ENCODE measurements at places on chromosomes 11 and 22. TPM values are rescaled to one million over a fixed set of nuclear protein-coding genes. Genes with fewer than 3 reads are reported as not detected.

Gene BRSK2
- total RNA-seq: not detected

Gene ADORA2A
- total RNA-seq: 2.7 TPM

Gene C22orf23
- total RNA-seq: 3.4 TPM

Gene LARGE2
- total RNA-seq: 1.0 TPM

Gene MPZL2
- total RNA-seq: 0.17 TPM

Gene OR51F2
- total RNA-seq: not detected

Gene DAGLA
- total RNA-seq: 0.91 TPM

Gene OOSP4A
- total RNA-seq: not detected

Gene NXPE2
- total RNA-seq: not detected

Gene VSIG10L2
- not detected for total RNA-seq

Gene CDC42EP2
- total RNA-seq: 2.9 TPM

Gene SCGB1A1
- total RNA-seq: not detected

Gene WNT11
- total RNA-seq: 1.4 TPM

Gene ABCG4
- total RNA-seq: not detected

Gene OSM
- total RNA-seq: 0.06 TPM

Gene SMIM38
- not detected for total RNA-seq

Gene IGF2
- 0.45 TPM for total RNA-seq

Gene TSSC4
- total RNA-seq: 50.1 TPM

Gene CYB5R3
- total RNA-seq: 34.8 TPM

Gene MOB2
- total RNA-seq: 21.0 TPM

Gene OR51E2
- total RNA-seq: not detected

Gene TMPRSS13
- 0.48 TPM for total RNA-seq

Gene KRTAP5-7
- total RNA-seq: not detected

Gene MS4A1
- not detected for total RNA-seq

Gene SLC22A8
- total RNA-seq: not detected

Gene APOL6
- 23.7 TPM for total RNA-seq

Gene PSMD13
- 334 TPM for total RNA-seq

Gene MMP1
- total RNA-seq: 1.9 TPM

Gene DTX4
- not detected for total RNA-seq

Gene MS4A14
- total RNA-seq: not detected

All from Daoy (cell line).